CD4-positive, alpha-beta T cell treated with Interleukin-15 for 1 hour (primary cell): ENCODE measurements at places on chromosomes 2 and 18.
A peak's percentile ranks its signal among the peaks of the same experiment; 100 is the strongest.

- peak; percentile 34 for DNase-seq
Observed at GRCh38 chr18:45103319-45104048, 422.8 kb downstream of the SETBP1 start.

- no peak for DNase-seq
Observed at GRCh38 chr2:226644399-226644865, 155.2 kb downstream of the IRS1 start.

GRCh38 chr18:60372596-60372995, at the start of gene MC4R:
TSS of gene MC4R (minus strand) at chr18:60372775. CDS start at chr18:60372349, 426 bp downstream.
- no peak for DNase-seq

GRCh38 chr2:85950743-85951142, 62.0 kb upstream of the ST3GAL5 start:
- no peak for DNase-seq

GRCh38 chr2:15605721-15606120, 14.1 kb downstream of the DDX1 start:
- DNase-seq: no peak

DNA sequence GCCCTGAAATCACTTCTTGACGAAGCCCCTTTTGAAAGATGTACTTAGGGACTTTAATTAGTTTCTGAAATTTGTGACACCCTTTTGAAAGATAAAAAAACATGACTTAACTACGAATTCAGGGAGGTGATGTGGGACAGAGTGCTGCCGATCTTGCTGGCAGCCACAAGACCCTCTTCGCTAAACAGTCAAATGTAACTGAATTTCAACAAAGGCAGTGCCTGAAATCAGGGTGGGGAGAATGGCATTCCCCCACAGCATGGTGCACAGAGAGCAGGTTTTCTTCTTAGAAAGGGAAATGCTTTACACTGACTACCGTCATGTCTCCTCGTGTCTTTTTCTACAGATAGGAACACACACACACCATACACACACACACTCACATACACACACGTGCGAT, 640.2 kb upstream of the POU3F3 start:
- DNase-seq: no peak

- no peak for DNase-seq
Observed at GRCh38 chr2:66495788-66496640, 61.1 kb downstream of the MEIS1 start.

DNA sequence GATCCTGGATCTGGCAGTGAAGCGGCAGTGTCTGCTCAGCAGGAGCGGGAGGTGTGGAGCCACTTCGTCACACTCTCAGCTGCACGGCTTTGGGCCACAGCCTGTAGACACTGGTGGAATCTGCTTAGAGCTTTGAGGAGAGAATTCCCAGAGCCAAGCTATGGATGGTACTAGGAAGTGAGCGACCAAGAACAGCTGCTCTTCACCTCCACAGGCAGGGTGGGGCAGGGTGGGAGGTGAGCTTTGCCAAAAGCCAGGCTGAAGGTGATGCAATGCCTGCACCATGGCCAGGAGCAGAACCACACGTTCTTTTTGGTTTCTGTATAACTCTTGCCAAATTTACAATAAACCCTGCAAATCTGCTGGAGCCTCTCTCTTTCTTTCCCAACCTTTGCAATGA, 226.1 kb downstream of the ANKRD30B start:
- no peak for DNase-seq

GRCh38 chr2:10333966-10334365, 31.3 kb downstream of the HPCAL1 start:
- no peak for DNase-seq

- no peak for DNase-seq
Observed at GRCh38 chr18:3138274-3138975, 81.3 kb downstream of the MYOM1 start.

- no peak for DNase-seq
Observed at GRCh38 chr2:85853499-85854165, 35.2 kb downstream of the ST3GAL5 start.

DNA sequence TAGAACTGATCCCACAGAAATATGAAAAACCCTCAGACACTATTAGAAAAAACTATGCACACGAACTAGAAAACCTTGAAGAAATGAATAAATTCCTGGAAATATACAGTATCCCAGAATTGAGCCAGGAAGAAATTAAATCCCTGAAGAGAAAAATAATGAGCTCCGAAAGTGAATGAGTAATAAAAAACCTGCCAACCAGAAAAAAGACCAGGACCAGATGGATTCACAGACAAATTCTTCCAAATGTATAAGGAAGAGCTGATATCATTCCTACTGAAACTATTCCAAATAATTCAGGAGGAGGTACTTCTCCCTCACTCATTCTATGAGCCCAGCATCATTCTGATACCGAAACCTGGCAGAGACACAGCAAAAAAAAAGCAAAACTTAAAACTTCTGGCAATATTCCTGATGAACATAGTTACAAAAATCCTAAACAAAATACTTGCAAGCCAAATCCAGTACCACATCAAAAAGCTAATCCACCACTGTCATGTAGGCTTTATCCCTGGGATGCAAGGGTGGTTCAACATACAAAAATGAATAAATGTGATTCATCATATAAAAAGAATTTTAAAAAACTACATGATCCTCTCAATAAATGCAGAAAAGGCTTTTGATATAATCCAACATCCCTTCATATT, 1397.6 kb upstream of the DDX18 start:
- no peak for DNase-seq

DNA sequence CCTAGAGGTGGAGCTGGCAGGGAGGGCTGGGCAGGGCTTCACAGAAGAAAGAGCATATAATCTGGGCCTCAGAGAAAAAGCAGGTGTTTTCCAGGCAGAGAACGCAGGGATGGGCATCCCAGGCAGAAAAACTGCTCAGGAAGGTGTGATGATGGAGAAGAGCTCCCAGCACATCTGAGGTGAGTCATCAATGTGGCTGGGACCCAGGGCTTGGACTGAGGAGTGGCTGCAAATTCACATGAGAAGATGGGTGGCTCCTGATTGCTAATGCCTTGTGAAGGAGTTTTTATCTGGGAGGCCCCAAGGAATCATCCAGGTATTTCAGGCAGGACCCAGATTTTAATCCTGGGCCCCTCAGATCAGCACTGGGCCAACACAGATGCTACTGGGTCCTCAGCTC, 10.2 kb downstream of the IL1F10 start:
- DNase-seq: no peak

DNA sequence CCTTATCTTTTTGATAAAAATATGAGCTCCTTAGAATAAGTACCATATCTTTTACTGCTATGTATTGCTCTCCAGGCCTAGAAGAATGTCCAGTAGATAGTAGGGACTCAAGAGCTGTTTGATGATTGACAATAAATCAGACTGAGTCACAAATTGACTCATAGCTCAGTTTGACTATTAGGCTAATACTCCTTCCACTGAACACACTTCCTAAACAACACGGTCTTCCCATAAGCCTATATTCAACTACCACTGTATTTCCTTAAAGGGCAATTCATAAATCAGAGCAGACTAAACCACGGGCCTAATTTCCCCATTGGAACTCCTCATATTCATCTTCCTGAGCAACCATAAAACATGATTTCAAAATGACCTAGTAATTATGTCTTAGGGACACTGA, 258.5 kb downstream of the ALK start:
- DNase-seq: no peak

DNA sequence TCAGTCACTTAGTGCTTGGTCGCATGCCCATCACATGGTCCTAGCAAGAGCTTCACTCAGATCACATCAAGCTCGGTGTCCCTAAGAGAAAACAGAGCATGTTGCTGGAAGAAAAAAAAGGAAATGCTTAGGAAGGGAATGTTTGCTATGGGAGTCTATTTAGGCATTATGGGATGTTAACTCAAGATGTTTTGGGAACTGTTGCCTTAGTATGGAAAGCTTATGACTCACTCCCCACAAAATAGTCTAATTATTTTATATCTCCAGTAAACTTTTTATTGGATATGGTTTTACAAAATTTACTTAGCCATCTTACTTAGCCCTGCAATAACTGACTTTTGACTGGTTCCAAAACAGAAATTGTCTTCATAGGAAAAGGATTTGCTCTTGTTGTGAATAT, 439.5 kb upstream of the ZEB2 start:
- no peak for DNase-seq

DNA sequence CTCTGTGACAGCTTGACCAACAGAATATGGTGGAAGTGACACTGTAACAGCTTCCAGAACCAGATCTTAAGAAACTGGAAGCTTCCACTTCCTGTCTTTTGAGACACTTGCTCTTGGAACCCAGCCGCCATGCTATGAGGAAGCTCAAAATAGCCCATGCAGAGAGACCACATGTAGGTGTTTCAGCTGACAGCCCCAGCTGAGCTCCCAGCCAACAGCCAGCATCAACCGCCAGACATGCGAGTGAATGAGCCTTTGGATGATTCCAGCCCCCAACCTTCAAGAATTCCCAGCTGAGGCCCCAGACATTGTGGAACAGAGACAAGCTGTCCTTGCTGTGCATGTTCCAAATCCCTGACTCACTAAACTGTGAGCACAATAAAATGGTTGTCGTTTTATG, 27.9 kb downstream of the ACVR1 start:
- no peak for DNase-seq

- no peak for DNase-seq
Observed at GRCh38 chr2:7976206-7976605, 705.6 kb upstream of the ID2 start.

DNA sequence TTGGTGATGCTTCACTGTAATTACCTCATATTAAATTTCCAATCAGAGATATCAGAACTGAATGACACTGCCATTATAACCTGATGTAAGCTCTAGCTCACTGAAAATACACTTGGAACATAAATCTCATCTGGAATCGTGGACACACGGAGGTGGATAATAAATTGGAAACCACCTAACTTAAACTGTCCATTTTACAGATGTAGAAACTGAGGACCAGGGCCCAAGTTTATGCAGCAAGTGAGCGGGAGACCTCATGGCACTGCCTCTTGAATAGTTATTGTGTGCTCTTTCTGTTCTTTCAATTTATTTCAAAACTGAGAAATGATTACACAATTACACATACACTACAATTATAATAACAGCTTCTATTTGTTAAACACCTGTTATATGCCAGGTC, 20.8 kb downstream of the CCDC68 start:
- no peak for DNase-seq

DNA sequence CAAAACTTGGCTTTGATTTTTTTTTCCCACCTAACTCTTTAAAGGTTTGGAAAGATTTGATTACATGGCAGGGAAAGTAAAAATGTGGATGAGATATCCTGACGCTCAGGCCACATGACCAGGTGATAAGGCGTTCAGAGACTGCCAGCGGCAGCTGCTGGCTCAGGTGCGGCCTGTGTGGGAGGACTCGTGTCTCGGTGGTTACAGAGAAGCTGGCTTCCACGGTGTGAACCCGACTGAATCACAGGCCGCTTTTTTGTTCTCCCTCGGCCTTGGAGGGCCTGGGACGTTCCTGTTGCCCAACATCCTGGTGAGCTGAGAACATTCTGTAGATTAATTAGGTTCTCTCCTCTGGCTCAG, 124.2 kb upstream of the ZNF516 start:
- no peak for DNase-seq

GRCh38 chr2:169260846-169261642, 101.3 kb downstream of the LRP2 start:
- no peak for DNase-seq
